Tracheal epithelial cell (primary cell): ENCODE measurements at places on chromosomes 5 and 9. TPM values are rescaled to one million over a fixed set of nuclear protein-coding genes. Genes with fewer than 3 reads are reported as not detected.

Gene FOXD4L3
- not detected in 2 replicates for total RNA-seq

Gene SPINK1
- 3.6 TPM in 1 of 2 replicates, not detected in the other for total RNA-seq

Gene ANKRD31
- under 0.01 TPM in 1 of 2 replicates, not detected in the other for total RNA-seq

Gene ABLIM3
- total RNA-seq = 2.8 and 14.2 TPM in 2 replicates

Gene FOXD4
- total RNA-seq = 0.24 and 0.43 TPM in 2 replicates

Gene C5orf52
- total RNA-seq = not detected in 2 replicates

Gene SPATA31E1
- not detected in 2 replicates for total RNA-seq

Gene SELENOP
- 5.1 and 8.1 TPM in 2 replicates for total RNA-seq

Gene IL13
- total RNA-seq = not detected in 2 replicates

Gene PRDM9
- total RNA-seq = under 0.01 TPM in 1 of 2 replicates, not detected in the other

Gene RASEF
- total RNA-seq = 9.6 and 13.0 TPM in 2 replicates

Gene IL5
- not detected in 2 replicates for total RNA-seq
